Calu3 (cell line): ENCODE measurements at places on chromosomes 5 and 9.

GRCh38 chr9:91503673-91504081 lies 80.0 kb upstream of the NFIL3 start:
- no peak for DNase-seq

- DNase-seq, result no peak
These were observed 166.4 kb upstream of the SPRY4 start for GRCh38 chr5:142491270-142491669.

DNA sequence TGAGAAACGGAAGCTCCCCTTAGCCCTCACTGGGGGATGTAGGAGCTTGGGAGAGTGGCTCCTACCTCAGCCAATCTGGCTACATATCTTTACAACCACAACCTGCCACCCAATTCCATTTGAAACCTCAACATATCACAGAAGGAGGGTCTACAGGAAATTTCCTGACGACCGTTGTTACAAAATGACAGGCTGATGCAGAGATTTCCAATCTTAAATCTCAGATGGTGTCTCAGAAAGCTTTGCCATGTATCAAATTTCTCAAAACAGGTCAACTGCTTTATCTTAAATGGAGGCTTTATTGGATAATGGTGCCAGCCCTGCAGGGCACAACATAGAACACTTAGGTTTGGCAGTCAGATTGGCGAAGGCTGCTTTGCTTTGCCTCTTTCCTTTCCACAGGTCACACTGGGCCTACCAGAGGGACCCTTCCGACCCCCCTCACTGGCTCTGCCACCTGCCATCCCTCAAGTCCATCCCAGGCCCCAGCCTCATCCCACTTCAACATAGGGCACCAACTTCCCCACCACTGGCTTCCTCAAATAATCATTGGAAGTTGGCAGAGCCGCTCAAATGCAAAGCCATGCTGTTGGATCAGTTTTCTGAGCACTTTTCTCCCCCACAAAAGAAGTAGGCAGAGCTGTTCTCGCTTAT lies 11.1 kb upstream of the SPATA31E1 start:
- no peak for DNase-seq

- no peak for DNase-seq
These were observed 72.6 kb upstream of the EQTN start for GRCh38 chr9:27369591-27369990.

DNA sequence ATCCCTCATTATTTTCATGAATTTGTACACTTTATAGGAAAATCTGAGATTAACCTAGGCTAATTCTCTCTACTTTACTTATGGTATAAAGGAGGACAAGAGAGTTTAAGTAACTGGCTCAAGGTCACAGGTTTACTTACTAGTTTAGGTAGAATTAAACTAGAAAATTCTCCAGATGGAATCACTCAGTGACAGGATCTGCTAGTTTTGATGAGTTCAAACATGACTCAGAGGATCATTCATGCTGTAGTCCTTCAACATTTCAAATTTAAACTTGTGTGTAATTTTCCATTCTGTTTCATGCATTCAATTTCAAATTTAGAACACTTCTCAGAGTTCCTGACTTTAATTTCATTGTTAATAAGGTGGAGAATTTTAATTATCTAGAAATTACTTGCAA lies 485.7 kb upstream of the TUSC1 start:
- no peak for DNase-seq

DNA sequence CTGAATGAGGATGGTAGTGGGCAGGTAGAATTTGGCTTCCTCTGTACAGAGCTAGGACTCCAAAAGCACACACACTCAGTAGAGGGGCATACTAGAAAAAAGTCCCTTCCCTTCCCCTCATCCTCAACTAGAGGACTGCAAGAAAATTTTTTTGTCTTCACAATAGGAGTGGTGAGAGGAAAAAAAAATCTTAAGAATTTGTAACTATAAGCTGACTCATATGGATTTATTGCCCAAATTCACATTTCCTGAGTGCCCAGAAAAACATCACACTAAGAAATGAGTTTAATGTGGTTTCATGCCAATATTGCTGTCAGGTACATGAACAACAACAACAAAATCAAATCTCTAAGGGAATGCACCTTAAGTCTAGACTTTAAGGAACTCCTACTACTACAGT lies 43.7 kb downstream of the RANBP6 start:
- no peak for DNase-seq

GRCh38 chr5:80172067-80172695 lies 83.7 kb downstream of the SERINC5 start:
- DNase-seq, result no peak

DNA sequence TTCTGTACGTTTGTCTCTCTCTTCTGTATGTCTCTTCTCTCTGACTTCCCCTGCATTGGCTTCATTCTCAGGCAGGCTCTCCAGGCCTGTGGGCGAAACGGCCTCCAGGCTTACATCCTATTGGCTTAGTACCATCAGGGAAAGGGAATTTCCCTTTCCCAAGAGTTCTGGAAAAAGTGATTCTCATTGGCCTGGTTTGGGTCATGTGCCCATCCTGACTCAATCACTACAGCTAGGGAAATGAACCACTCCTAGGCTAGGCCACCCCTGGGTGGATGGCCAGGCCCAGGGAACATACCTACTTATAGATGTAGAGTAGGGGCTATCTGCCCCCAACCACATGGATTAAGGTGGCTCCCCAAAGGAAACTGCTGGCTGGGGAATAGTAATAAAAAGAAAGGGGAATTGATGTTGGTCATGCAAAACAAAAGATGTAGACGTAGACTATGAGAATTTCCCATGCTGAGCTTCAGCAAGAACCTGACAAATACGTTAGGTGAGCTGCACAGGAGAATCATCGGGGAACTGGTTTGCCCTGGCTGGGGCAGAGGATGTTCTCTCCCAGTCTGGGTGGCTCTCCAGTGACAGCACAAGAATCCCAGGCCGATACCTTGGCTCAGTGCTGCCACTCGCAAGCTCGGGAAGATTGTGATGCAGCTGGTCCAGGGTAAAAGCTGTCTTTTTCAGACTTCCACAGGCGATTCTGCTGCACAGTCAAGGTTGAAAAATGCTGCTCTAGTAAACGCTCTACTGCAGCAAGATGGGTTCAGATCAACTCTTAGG lies 3.7 kb upstream of the EGR1 start:
- DNase-seq, result no peak

DNA sequence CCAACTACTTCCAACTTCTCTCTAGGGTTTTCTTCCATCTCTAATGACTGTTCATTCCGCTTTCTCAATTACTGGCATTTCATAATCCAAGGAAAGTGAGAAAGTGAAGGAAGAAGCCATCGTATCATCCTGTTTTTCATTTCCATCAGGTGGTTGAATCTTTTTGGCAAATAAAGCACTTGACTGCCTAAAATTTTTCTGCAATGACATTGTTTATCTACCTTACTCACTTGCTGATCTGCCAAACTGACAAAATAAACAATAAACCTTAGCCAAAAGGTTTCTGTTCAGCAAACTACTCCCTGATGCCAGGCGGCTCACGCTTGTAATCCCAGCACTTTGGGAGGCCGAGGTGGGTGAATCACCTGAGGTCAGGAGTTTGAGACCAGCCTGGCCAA lies 18.4 kb downstream of the FNBP1 start:
- no peak for DNase-seq

DNA sequence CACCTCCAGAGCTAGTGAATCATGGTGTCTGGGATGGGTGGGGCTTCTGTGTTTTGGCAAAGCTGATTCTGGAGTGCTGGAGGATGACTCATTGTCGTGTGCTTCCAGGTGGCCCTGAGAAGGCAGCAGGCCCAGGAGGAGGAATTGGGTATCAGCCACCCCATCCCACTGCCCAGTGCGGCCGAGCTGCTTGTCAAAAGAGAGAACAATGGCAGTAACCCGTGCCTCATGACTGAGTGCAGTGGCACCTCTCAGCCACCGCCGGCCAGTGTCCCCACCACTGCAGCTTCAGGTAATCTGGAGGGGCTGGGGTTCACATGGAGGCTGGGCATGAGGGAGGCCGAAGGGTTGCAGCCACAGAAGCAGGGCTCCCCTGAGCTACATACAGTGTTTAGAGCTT lies 5.4 kb downstream of the DMRT1 start:
- DNase-seq, result no peak

- no peak for DNase-seq
These were observed 165.2 kb downstream of the ADAMTS12 start for GRCh38 chr5:33726422-33727165.

DNA sequence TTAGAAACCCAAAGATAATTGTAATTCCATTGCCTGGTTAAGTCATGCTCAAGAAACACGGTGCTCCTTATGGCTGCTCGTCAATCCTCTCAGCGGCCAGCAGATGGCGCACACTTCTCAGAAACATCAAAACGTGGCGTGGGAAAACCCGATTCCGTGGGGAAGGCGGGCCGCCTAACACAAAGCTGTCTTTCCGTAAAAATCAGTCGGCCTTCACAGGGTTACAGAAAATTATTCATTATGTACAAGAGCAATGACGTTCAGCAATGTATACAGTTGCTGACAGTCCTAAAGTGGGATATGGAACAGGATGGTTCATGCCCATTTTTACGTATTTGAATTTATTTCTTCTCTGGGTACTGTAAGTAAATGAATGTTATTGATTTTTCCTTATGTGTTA lies 83.5 kb downstream of the PDE4D start:
- peak; percentile 61 for DNase-seq

DNA sequence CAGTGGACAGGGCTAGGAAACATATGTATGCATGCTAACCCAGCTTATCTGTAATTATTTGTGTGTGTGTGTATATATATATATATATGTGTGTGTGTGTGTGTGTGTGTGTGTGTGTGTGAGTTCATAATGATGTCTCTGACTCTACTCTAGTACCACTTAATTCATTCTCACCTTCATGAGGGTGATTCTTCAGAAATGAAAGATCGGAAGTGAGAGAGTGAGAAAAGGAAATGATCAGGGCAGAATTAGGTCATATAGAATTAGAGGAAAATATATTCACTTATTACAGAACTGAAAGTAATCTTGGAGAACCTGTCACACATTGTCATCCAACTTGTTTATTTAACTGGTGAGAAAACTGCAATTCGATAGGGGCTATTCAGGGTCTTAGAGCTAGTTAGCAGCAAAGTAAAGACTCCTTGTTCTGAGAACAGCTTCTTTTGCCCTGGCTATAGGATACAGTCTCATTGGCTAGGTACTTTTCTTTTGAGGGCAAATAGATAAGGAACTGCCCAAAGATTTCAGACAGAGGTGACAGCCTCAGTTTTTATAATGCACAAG lies 58.8 kb downstream of the C9orf153 start:
- DNase-seq, result no peak

- DNase-seq, result no peak
These were observed 116.7 kb downstream of the PPP2R2B start for GRCh38 chr5:146761811-146762210.

GRCh38 chr5:43376496-43377140 lies 35.6 kb downstream of the CCL28 start:
- no peak for DNase-seq

DNA sequence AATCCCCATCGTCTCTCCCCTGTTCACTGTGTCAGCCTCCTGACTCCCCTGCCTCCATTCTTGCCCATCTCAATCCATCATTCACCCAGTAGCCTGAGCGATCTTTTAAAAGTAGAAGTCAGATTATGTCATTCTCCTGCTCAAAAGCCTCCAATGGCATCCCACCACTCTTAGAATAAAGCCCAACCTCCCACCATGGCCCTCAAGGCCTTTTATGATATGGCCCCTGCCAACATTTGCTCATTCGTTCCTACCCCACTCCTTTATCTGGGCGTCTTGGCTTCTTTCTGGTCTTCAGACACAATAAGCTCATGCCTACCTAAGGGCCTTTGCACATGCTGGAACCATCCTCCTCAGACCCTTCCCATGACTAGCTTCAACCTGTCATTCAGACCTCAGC lies 35.5 kb upstream of the KCNMB1 start:
- no peak for DNase-seq

DNA sequence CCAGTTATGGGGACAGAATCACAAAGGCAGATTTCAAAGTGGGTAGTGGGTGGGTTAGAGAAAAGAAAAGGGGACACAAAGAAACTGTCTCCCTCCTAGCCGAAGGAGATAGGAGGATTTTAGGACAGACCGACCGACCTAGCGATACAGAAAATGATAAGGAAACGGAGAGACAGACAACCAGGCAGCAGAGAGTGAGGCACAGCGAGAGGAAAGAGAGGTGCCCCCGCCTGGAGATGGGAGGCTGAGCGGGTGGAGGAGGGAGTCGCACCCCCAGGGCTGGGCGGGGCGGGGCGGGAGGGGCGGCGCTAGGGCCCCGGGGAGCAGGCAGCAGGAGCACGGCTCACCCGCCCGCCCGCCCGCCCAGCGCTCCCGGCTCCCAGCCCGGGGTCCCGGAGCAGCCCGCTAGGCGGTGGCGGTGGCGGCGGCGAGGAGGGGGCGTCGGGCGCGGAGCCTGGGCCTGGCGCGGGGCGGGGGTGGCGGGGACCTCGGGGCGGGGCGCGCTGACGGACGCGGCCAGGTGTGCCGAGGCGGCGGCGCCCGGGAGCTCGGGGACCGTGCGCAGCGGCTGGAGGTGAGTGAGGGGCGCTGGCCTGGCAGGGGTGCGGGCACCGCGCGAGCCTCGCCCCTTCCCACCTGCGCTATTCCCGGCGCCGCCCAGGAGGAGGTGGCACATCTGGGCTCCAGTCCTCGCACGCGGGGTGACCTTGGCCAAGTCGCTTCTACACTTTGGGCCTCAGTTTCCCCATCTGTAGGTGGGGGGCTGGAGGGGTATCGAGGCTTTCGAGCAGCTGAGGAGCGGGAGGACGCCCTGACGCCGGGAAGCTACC lies 15.9 kb upstream of the SYNPO start:
- no peak for DNase-seq

DNA sequence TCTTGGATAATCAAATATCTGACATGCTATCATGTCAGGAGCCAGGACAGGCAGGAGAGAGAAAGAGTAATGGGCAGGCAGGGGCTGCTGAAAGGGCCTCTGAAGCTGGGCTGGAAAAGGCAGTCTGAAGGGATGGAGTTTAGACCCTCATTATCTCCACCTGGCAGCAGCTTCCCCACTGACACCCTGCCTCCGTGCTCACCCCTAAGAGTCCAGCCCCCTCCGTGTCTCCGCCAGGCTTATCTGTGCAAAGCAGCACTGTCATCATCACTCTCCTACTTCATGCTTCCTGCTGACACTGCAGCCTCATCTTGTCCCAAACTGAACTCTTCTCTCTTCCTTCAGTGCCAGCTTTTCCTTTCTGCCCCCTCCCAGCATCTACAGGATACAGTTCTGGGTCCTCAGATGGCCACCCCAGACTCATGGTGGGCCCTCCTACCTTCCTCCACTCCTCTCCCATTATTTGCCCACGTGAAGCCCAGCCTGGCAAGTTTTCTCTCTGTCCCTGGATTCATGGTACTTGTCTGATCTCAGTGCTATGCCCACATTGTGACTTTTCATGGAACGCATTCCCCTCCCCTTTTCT lies 70.9 kb upstream of the KLF9 start:
- no peak for DNase-seq

GRCh38 chr5:34587355-34588241 lies 68.5 kb upstream of the RAI14 start:
- DNase-seq, result no peak

- DNase-seq, result no peak
These were observed 440.9 kb downstream of the ENC1 start for GRCh38 chr5:74199436-74200210.
